PC-3 (cell line): ENCODE measurements at places on chromosomes 7 and 10. TPM values are rescaled to one million over a fixed set of nuclear protein-coding genes. Genes with fewer than 3 reads are reported as not detected.

DNA sequence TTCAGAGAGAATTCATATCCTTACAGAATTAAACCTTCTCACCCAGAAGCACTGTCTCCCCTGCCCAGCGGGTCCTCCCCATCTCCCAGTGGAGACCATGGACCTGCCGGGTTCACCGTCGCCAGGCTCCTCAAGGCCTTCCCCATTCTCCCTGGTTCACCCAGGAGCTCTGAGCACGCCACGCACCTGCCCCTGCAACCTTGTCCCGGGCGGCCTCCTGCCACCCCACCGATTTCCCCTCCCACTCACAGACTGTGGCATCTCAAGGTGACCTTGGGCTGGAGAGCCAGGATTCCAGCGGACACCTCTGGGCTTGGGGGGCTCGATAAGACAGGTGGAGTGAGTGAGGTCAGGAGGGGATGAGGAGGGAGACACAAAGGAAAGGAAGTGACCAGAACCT lies 135.3 kb downstream of the PTPRN2 start:
- DNase-seq = no peak

Gene CPED1
- total RNA-seq = 1.8 and 2.2 TPM in 2 replicates

Gene STOX1
- total RNA-seq = 1.4 and 3.2 TPM in 2 replicates

Gene ADRB1
- total RNA-seq = 0.15 and 0.29 TPM in 2 replicates

Gene VSTM2A
- total RNA-seq = not detected in 2 replicates
